Activated naive CD4-positive, alpha-beta T cell treated with anti-CD3 and anti-CD28 coated beads, Interleukin-2, amount 50 U/mL, for 16 hours (primary cell): ENCODE measurements at places on chromosomes 13 and 19.

DNA sequence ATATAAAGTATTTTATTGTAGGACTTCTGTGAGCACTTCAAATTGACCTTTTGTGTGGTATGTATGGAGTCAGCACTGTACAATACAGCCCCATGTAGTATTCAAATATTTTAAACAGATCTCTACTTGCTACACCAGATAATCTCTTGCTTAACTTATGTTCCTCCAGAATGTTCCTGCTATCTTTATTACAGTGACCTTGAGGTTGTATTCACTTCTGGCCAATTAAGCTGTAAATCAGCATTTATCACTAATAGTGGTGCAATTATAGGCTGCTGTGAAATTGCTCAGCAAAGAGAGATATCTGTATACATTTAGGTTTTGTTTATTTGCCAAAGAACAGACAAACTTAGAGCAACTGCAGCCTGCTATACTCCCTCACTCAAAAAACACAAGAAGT lies 1218.6 kb downstream of the PCDH17 start:
- DNase-seq, result no peak

GRCh38 chr13:110403721-110404120 lies 96.6 kb downstream of the COL4A2 start:
- no peak for DNase-seq

GRCh38 chr13:73754727-73755292 lies 379.4 kb downstream of the KLF12 start:
- DNase-seq, result no peak

DNA sequence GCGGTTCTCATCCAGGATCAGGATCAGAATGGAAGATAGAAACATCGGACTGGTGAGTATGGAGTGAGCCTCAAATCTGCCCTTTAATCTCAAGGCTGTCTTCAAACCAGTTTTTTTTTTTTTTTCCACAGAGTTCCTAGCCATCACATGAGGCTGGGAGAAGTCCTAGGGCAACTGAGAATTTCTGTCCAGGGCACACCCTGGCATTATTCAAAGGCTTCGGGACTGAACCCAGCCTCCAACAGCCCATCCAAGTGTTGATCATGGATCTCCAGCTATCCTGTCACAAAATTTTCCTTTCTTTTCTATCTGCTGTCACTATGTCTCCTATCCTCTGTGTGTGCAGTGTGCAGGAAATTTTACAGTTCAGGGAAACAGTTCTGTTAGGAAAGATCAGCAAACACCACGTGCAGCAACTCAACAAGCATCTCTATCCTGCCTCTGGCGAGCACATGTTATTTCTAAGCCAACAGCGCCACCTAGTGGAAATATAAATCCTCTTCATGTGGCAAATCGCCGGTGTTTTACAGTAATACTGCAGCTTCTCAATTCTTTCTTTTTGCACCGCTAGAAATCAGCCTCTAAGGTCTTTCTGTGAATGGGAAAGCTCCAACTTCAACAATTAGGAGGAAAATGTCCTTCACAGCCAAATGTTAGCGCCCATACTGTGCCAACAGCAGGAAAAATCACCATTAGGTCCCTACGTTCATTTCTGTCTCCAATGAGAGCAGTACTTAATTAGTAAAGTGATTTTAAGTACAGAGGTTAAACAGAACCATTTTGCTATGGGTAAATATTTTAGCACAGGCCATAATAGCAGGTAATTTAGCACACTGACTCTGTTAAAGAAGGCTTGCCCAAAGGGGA lies 21.4 kb upstream of the ZNF181 start:
- peak; percentile 38 for DNase-seq

DNA sequence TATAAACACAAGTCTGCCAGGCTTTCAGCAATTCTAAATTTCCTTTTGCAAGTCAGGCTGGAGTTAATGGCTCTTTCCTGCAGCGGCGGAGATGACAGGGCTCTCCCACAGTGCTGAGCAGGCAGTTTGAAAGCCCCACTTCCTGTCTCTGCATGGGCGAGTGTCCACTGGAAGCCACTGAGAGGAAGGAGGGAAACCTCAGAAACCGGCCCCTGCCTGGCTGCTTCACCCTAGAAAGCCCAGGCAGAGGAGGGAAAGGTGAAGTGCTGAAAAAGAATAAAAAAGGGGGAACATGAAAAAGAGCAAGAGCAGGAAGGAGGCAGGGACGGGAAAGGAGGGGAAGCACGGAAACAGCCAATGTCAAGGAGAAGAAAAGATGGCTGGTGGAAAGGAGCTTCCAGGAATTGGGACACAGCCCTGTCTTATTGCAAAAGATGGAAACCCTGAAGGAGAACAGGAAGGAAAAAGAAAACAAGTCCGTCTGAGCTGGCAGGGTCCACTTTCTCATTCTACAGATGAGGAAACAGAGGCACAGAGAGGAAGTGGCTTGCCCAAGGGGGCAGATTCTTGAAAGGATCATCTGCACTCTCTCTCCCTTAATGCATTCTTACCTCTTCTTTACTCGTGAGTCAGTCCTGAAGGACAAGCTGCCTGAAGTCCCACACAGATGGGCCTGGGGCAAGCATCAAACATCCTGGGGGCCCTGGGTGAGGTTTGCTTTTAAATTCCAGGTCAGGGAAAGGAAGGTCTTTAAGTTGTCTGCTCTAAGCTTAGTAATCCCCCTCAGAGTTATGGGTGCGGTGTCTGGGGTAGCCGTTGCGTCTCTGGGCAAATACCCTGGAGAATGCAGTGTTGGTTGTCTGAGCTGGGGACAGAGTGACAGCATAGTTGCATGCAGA lies 38.8 kb upstream of the ALOX5AP start:
- DNase-seq, result no peak

DNA sequence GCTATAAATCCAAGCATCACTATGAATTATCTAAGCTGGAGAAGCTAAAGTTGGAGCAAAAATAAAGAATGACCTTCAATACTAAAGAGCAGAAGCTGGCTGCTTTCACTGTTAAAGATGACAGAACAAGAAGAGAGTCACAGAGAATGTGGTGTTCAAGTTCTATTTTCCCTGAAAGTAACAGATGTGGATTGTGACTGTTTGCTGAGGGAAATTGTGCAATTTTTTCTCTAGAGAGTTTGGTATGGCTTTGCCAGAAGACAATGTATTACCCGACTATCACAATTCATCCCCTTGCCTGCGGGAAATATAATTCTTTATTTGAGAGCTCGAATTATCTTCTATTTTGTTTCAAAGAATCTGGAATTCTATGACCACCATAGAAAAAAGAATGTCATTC lies 83.1 kb downstream of the TNFSF13B start:
- no peak for DNase-seq

DNA sequence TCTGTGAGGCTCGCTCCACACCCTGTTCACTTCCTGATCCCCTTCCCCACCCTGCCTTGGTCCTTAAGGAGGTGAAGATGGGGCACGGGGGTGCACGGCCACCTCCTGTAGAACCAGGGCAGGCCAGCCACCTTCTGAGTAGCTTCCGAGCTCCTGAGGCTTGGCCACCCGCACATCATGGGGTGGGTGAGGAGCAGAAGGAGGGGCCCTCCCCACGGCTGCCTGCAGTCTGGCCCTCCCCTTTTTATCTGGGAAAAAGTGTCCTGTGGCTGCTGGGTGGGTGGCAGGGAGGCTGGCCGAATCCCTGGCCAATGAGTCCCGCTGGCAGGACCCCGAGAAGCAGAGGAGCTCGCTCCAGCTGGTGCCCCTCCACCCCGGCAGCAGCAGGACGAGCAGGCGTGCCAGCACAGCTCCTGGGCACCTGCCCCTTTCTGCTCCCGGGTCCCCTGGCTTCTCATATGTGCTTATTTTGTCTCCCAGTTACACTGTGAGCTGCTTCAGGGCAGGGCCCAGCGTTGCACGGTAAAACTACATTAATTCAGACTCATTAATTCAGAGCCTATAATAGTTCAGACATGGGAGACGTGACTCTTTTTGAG lies 135.0 kb downstream of the KDM4B start:
- no peak for DNase-seq

DNA sequence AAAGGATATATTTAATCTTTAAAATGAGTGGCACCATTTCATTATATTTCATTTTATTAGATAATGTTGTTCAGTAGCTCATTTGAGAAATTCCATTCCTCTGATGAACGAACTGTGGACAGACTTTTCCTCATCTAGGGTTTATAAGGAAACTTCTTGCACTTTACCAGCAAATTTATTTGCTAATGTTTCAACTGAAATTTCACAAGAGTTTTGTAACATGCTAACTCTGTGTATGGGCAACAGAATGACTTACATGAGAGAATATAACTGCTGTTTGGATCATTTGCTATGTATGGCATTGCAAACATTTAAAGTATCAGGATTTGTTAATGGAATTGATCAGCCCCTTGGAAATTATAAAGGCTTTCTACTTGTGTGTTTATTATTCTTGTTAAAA lies 3.7 kb upstream of the IRS2 start:
- no peak for DNase-seq

- peak; percentile 61 for DNase-seq
These were observed 685 bp downstream of the TCF3 start for GRCh38 chr19:1651568-1652291.

GRCh38 chr13:25571237-25571636 lies 199.5 kb downstream of the ATP8A2 start:
- no peak for DNase-seq

DNA sequence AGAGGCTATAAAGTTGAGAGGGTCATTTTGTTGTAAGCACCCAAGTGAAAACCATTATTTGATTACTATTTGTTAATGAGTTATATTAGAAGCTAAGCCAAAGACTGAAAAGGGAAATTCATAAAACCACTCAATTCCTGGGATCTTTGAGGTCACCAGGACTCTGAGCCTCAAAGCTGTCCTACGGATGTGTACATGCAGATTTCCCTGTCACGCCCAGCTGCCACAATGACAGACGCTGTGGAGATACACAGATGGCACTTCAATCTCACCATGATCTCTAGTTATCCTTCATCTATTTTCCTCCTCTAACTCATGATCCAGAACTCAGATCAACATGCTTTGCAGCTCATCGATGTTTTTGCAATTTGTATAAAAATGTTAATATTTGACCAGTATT lies 403.5 kb upstream of the MIR17HG start:
- DNase-seq, result no peak

DNA sequence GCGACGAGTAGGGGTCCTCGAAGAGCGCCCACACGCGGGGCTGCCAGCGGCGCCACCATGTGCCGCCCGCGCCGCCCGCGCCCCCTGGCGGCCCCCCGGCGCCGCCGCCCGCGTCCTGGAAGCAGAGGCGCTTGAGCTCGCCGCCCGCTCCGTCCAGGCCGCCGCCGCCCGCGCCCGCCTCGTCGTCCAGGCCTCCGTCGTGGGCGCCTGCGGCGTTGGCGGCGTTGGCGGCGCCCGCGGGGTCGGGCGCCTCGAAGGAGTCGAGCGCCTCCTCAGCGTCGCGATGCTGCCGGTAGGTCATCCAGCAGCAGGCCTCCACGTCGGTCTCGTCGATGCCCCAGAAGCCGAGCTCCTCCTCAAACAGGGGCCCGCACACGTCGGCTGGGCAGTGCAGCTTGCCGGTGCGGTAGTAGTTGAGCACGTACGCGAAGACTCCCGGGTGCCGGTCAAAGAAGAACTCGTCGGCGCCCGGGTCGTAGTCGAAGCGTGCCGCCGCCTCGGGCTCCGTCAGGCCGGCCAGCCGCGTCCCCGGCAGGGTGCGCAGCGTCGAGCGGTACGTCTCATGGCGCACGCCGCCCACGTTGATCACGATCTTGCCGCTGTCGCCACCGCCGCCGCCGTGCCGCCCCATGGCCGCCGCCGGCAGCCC lies 829 bp downstream of the KCNC3 start:
- DNase-seq, result no peak

GRCh38 chr13:52359534-52359933 lies 46.4 kb downstream of the THSD1 start:
- DNase-seq, result no peak

GRCh38 chr19:7916103-7916954 lies 1.7 kb downstream of the TGFBR3L start:
- DNase-seq, result peak; percentile 64

DNA sequence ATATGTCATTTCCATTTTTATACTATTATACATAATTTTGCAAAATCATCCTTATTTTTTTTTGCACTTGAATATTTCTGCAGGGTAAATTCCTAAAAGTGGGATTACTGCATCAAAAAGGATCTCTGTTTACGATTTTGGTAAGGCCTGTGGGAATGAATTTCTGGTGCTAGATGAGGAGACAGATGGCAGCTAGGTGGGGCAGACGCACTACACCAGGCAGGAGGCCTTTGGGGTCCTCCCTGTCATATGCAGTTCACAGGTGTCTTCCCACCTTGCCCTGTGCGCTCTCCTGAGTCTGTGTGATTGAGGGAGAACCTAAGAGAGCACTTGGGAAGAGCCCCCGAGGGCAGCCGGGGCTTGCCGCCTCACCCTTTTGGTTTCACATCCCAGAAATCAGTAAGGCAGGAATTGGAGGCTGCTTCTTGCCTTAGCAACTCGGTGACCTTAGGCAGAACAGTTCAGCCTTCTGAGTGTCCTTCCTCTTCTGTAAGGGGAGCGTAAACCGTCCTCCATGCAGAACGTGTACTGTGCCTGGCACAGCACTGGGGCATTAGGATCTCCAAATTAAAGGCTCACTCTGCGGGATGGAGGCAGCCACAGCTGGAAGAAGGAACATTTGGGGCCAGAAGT lies 13.4 kb upstream of the GJB2 start:
- no peak for DNase-seq

- DNase-seq, result no peak
These were observed 124.2 kb downstream of the CACNA1A start for GRCh38 chr19:13381827-13382632.

DNA sequence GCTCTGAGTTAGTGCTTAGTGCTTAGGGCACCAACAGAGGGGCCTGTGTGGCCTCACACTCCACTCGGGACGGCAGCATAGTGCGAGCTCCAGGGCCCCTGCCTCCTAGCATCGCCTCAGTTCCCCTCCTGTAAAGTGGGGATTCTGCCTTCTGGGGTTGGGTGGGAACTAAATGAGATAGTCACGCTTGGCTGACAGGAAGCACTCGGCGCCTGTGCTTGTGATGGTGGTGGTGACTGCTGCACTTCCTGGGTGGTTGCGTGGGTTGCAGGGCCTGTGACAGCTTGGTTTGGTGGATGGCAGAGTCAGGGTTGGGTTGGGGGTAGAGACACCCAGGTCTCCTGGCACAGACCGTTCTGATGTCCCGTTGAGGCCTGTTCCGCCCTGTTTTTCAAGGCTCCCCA lies 7.7 kb downstream of the PLEKHF1 start:
- DNase-seq, result peak; percentile 85

GRCh38 chr19:42204664-42205063 lies 12.8 kb downstream of the DEDD2 start:
- no peak for DNase-seq

DNA sequence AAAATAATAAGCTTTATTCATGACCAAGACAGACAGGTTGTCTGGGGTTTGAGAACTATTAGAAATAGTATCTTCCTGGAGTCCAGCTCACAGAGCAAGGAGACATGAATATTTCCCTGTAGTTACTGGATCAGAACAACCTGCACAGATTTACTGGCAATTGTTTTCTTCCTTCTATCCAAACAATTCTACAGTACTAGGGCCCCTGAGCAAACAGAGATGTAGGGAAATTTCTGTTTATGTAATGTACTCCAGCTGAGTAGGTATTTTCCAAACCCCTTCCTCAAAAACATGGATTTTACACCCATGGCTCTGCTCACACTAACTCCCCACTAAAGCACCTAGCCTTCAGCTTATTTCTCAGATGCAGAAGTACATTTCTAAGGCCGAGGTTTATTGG lies 557.6 kb downstream of the GPC6 start:
- no peak for DNase-seq
